CD4-positive, alpha-beta T cell treated with Interferon alpha-2 for 1 hour (primary cell): ENCODE measurements at places on chromosomes 7 and 10.

DNA sequence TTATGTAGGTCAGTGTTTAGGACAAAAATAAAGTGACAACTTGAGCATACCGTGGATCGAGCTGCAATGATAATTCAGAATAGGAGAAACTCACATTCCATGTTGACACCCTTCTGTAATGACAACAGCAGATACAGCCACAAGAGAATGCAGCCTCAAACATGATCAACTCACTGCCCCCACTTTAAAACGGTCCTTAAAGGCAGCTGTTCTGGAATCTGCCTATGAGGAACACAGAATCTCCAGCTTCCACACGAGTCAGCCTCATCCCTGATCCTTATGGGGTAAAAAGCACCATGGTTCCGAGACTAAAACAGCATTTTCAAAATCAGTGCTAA is 32.5 kb upstream of the DAGLB start:
- DNase-seq = no peak

DNA sequence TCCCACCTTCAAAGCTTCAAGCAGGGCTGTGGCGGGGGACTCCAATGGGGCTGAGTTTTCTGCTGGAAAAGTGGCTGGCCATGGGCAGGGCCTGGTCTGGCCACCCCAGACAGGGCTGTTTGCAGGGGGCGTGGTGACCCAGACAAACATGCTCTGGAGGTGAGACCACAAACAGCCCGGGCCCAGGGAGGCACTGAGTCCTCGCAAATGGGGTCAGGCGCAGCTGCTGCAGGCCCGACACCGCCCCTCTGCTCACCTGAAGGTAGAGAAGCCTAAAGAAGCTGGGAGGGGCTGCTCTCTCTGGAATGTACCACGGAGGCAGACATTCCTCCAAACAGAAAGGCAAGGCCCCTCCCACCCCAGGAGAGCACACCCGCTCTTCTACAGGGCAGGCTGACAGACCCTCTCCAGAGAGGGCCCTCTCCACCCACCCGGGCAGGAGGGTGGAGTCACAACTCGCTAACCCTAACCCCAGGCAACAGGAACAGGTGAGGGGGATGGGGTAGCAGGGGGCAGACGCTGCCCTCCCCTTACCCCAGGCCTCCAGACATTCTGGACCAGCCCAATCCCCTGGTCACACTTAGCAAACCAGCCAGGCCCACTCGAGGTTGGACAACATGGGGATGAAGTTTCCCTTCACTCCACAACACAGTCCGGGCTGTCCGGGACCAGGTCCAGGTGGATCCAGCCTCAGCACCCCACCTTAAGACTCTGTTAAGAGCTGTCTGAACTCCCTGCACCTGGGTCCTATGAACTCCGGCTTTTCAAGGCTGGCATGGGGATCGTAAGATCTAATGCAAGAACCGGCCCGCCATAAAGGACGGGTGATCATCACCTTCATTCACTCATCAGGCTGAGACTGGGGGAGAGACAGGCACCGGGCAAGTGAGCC is 32.3 kb downstream of the OAT start:
- DNase-seq = no peak

- no peak for DNase-seq
Measured at GRCh38 chr7:130430115-130430514, 10.7 kb downstream of the CEP41 start.

DNA sequence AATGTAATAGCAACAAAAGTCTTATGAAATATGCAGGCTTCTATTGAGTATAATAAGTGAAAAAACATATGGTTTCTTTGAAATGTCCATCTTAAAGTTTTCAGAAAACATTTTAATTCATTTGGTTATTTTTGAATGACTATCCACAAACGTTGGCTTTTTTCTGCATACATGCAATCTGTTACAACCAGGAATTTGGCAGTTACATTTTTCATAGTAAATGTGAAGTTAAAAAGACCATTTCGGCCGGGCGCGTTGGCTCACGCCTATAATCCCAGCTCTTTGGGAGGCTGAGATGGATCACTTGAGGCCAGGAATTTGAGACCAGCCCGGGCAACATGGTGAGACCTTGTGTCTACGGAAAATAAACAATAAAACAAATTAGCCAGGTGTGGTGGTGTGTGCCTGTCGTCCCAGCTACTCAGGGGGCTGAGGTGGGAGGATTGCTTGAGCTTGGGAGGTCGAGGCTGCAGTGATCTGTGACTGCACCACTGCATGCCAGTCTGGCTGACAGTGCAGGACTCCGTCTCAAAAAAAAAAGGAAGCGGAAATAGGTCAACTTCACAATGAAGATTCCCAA is 73.9 kb upstream of the NMT2 start:
- DNase-seq = no peak
